ENCODE measurements at places on chromosomes 13 and 19.

- DNase-seq: no peak
These were observed 19.5 kb upstream of the DCUN1D2 start for GRCh38 chr13:113509989-113510388.

DNA sequence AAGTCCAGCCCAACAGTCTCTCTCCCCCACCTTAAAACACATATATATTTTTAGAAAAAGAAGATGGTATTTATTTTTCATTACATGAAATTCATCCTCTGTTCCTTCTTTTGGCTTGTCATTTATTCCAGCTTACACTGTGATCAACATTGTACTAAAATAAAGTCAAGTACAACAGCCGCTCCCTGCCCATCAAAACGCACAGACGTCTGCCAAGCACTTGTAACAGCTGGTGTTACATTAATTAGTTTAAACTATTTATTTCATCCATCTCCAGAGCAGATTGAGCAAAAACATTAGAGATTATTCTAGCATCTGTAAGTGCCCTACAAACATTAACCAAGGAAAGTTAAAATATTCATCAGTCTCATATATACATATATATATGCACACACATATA, 350.5 kb downstream of the DACH1 start:
- DNase-seq: no peak

GRCh38 chr19:10135551-10136334, 16.0 kb upstream of the EIF3G start:
- DNase-seq: no peak

- DNase-seq: no peak
These were observed 19.1 kb downstream of the WTIP start for GRCh38 chr19:34500656-34501120.

GRCh38 chr13:31591642-31592233, 147.6 kb upstream of the RXFP2 start:
- no peak for DNase-seq

GRCh38 chr19:18587561-18587960, 1.0 kb upstream of the REX1BD start:
- no peak for DNase-seq

GRCh38 chr13:22053053-22053452, 382.2 kb downstream of the FGF9 start:
- DNase-seq: no peak

- no peak for DNase-seq
These were observed 64.3 kb downstream of the SPRY2 start for GRCh38 chr13:80276371-80277289.

DNA sequence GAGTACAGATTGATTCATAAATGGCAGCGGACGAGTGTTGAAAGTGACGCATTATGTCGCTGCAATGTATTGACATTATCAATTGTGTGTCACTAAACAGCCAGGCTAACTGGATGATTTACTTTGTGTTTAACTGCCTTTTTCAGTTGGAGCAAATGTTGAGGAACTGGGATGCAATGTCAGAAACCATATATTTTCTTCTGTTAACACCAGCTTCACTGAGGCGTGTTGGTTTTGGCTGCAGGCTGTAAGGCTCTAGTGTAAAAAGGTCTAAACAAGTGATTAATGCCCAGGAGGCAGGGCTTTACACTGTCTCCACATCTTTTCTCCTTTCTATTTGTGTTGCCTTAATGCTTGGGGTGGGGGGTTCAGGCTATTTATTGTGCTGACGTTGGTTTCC, 80.1 kb downstream of the GGACT start:
- DNase-seq: no peak

DNA sequence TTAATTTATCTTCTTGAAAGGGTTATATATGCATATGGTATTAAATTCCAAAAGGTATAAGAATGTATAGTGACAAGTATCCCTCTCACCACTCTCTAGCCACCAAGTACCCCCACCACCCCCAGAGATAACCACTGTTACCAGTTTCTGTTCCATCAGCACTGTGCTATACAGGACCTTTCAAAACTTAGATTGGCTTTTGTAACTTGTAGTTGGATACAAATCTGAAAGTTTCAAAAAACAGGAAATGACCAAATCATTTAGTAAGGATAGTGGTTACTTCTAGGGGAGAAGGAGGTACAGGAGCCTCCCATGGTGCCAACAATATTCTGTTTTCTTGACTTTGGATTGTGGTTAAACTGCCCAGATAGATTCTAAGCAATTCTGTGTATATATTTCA, 56.7 kb downstream of the AKAP11 start:
- DNase-seq: no peak

All from AG09319 (cell line).